ENCODE measurements at places on chromosomes 5 and 9. TPM values are rescaled to one million over a fixed set of nuclear protein-coding genes. Genes with fewer than 3 reads are reported as not detected.

DNA sequence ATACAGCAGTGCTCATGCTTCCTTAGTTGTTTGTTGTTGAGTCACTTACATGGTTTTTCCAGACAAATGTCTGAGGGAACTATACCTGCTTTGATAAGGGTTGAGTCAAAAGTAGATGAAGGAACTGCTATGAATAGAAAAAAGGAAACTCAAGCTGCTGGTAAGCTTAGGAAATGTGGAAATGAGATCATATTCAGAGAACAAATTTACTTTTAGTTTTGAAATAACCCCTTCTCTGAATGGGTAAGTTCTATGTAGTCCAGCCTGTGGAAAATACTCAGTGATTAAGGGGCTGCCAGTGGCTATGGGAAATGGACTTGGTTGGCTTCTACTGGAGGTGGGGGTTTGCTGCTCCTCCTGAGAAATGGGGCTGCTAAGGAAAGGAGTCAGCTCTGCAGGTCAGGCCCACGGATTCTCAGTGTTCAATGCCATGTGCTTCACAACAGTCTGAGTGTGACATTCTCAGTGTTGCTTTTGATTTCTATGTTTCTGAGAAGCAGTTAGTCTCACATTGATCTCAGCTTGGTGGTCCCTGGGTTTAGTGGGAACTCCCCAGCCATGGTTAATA is 47.7 kb upstream of the GLRX start:
- DNase-seq: no peak

- DNase-seq: no peak
Measured at GRCh38 chr5:33827018-33827707, 64.6 kb downstream of the ADAMTS12 start.

DNA sequence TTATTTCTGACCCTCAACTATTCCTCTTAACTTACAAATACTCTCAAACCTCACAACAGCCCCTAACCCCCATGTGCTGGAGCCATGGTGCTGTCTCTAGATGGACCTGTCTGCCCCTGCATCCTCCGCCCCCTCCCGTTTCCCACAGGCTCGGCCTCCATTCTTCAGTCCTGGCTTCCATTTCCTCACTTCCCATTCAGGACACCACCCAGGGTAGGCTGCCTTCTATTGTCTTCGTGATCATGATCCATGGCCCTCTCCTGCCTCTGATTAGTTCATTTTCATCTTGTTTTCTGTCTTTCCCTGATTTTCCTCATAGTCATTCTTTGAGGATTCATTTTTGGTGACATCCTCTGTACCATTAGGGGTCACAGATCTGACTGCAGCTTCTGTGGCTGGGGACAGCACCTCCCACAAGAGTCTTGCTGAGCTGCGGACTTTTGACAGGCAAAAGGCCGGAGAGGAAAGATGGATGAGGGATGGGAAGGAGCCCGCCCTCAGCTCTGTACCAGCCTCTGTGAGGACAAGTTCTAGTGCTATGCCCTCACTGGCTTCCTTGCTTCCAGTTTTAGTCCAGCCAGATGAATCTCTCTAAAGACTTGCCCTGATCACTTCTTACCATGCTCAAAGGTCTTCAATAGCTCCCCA is 255.8 kb downstream of the NTRK2 start:
- no peak for DNase-seq

DNA sequence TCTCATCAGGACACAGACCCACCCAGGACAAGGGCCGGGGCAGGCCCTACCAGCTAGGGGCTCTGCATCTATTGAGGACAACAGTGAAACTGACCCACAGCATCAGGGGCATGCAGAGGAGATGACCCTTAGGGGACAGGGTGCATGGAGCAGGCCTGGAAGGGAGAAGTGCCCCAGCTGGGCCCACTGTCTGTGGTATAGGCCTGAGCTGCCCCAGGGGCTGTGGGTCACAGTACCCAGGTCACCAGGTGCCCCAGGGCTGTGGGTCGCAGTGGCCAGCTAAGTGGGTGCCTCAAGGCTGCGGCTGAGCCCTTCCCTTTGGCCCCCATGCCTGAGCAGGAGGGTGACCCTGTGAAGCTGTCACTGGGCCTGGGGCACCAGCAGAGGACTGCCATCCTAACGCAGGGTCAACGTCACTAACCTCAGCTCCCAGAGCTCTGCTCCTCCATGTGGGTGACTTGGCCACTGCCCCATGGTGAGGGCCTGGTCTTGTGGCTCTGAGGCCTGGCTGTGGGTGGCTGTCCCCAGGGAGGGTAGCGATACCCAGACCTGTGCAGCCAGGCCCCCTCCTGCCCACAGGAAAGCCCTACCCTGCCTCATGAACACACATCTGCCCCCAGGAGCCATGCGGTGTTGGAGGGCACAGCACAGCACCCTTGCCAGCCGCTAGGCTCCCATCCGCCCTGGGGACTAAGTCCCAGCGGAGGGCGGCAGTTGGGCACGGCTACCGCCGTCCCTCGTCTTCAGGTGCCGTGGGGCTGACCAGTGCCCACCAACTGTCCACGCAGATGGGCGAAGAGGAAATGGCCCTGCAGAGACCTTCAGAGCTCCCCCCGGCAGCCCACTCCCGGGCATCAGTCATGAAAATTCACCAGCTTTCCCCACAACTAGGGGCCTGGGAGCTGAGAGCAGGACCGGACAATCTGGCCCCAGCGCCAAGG is 4.9 kb downstream of the EDF1 start:
- DNase-seq: no peak

GRCh38 chr9:7366121-7366520 is 433.5 kb downstream of the DMAC1 start:
- no peak for DNase-seq

- no peak for DNase-seq
Measured at GRCh38 chr9:133523106-133523505, 1.7 kb downstream of the MYMK start.

DNA sequence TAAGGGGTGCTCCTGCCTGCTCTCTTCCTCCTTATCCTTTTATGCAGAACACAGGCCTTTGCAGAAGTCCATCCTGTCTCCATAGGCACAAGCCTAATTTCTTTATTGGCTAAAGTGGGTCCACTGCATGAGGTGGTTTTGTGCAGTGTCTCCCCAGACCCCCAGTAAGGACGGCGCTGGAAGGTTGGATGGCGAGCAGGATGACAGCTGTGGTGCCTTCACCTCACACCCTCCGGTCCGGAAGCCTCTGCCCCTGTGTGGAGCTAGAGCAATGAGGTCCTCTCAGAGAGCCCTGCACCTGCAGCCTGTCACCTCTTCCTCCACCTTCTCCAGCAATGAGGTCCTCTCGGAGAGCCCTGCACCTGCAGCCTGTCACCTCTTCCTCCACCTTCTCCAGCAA is 393.7 kb upstream of the IRX1 start:
- no peak for DNase-seq

PCDHB15 gene
- 1.0 TPM for total RNA-seq
